ENCODE measurements at places on chromosomes 12 and 14.
A peak's percentile ranks its signal among the peaks of the same experiment; 100 is the strongest.

GRCh38 chr12:120261951-120262851 lies 3.3 kb downstream of the PXN start:
- DNase-seq, result no peak

DNA sequence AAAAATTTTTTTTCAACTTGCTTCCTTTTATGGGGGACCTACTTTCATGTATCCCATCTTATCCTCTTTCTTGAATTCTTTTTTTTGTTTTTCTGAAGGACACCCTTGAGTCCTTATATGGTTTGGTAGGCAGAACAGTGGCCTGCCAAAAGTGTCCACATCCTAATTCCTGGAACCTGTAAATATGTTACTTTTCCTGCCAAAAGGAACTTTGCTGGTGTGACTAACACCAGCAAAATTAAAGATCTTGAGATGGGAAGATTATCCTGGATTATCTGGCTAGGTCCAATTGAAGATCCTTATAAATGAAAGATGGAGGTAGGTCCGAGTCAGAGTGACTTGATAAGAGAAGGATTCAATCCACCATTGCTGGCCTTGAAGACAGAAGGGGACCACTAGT lies 5.3 kb downstream of the NUBPL start:
- DNase-seq, result peak; percentile 57

- DNase-seq, result peak; percentile 6
Observed at GRCh38 chr14:65434216-65434850, 21.8 kb downstream of the FUT8 start.

GRCh38 chr12:68334132-68334531 lies 2.0 kb upstream of the MDM1 start:
- DNase-seq, result no peak

- DNase-seq, result peak; percentile 20
Observed at GRCh38 chr12:126936181-126936851, 1330.7 kb upstream of the TMEM132C start.

DNA sequence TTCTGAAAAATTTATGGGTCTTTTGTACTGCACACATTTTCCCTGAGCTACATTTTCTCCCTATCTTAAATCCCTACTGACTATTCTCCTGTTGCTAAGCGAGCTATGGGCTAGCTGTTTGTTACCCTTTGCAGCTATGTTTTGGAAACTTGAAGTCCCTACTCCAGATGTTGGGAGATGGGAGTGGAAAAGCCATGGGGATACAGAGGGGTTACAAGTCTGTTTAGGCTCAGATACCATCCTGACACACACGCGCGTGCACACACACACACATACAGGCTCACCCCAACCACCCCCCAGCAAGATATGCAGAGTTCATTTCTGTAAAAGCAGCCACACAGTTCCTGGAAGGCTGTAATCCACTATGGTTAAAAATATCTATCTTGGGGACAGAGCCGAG lies 15.8 kb downstream of the ATP5MC2 start:
- DNase-seq, result peak; percentile 34
